ENCODE measurements at places on chromosomes 6 and 20.

- no peak for DNase-seq
Measured at GRCh38 chr6:36597775-36598174, 3.6 kb downstream of the SRSF3 start.

DNA sequence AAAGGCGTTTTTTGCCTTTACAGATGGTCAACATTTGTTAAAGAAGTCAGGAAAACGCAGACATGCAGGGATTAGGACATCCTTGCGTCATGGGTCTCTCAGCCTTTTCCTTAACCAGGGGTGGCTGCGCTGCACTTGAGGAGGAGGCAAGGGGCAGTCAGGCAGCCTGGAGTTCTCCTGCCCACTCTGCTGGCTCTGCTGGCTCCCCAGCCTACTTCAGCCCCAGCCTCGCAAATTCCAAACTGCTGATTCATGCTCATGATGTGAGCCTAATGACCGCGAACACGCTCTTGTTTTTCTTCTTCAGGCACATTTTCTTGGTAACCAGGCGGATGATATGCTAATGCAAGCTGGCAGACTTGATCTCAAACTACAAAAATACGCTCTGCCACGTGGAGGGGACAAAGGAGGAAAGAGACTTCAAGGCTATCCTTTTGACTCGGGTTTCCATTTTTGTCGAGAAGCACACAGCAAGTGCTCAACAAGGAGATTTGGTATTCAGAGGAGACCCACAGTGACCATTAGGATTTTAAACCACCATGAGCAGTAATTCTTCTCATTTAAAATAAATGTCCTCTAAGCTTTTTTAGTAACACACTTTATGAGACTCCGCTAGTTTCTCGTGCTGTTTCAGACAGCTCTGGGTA, 290.3 kb upstream of the STXBP5 start:
- no peak for DNase-seq

DNA sequence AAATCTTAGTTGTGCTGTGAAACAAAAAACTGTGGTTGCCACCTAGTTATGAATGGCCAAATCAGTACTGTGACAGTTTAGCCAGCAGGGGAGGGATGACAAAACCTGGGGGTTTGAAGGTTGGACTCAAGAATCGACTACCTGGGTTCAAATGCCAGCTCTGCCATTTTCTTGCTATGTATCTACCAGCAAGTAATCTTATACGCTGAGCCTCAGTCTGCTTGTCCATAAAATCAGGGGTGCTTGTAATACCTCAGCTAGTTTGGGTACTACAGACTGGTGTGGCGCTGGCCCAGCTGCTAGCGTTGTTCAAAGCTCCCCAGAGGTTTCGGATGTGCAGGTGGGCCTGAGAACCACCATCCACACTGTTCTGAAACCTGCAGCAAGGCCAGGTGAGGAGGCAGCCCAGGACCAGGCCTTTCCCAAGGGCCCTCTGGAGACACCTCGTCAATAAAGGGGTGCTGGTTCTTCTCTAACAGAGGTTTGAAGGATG, 40.4 kb downstream of the TRAM2 start:
- DNase-seq: no peak

DNA sequence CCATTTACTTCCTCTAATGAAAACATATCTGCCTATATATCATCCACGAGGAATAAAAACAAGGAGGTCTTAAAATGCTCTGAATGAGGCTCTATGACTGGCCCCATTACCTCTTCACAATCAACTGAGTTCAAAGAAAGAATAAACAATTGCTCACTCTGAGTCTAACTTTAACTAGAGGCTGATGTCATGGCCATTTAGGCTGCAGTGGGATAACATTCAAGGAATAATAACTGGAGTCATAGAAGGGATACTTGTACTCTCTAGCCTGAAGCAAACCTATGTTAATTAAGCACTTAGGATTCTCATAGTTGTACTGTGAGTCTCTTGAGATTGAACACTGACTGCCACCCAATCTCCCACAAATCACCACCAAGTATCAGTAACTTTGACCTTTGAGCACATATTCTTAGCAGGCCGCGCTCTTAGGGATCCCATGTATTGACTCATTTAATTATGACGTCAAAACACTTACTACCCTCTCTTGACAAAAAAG, 70.2 kb downstream of the PERP start:
- no peak for DNase-seq
